Cardiac septum (tissue), 1 donor: ENCODE measurements at places on chromosomes 16 and 17. TPM values are rescaled to one million over a fixed set of nuclear protein-coding genes. Genes with fewer than 3 reads are reported as not detected.

DNA sequence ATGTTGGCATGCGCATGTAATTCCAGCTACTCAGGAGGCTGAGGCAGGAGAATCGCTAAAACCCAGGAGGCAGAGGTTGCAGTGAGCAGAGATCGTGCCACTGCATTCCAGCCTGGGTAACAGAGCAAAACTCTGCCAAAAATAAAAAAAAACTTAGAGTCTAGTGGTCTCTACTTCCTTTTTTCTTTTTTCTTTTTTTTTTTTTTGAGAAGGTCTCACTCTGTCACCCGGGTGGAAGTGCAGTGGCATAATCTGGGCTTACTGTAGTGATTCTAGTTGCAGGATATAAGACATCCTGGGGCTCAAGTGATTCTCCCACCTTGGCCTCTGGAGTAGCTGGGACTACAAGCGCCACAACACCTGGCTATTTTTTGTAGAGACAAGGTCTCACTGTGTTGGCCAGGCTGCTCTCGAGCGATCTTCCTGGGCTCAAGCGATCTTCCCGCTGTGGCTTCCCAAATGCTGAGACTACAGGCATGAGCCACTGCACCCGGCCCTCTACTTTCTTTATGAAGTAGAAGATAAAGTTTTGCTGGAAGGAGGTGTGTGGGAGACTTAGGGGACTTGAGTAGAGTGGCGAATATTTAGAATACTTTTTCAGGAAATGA, 47.9 kb upstream of the TAOK1 start:
- no peak for DNase-seq

DNA sequence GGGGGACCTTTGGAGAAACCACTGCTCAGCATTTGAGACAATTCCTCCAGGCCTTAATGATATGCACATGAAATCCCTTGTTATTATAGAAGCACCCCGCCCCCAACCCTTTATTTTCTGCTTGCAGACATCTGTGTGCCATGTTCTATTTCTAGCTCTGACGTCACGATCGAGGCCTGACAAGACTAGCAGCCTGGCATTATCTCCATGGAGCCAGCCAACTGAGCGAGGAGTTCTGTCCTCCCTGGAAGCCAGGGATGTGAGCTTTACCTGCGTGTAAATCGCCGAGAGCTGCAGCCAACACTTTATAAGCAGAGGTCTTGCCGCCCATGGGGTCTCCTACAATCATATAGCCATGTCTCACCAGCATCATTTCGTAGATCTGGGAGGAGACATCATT, 116.9 kb downstream of the DNAH3 start:
- DNase-seq: no peak

GRCh38 chr17:79892457-79893241, 53.4 kb upstream of the CBX4 start:
- DNase-seq: no peak

The HOXB7 gene
- 0.22 TPM for total RNA-seq

The RNF43 gene
- total RNA-seq: 1.6 TPM

The DERL2 gene
- total RNA-seq: 32.8 TPM

The ACSM5 gene
- 0.40 TPM for total RNA-seq

The RNF222 gene
- total RNA-seq: not detected

The MRC2 gene
- total RNA-seq: 28.9 TPM
